ENCODE measurements at places on chromosomes 1 and 21. TPM values are rescaled to one million over a fixed set of nuclear protein-coding genes. Genes with fewer than 3 reads are reported as not detected.

AQP10 gene
- total RNA-seq: not detected

LIN28A gene
- not detected for total RNA-seq

SLC45A1 gene
- total RNA-seq: 0.70 TPM

PLA2G2F gene
- total RNA-seq: not detected

UBL4B gene
- not detected for total RNA-seq

FCRL5 gene
- not detected for total RNA-seq

PRDM15 gene
- total RNA-seq: 6.8 TPM

Data from myocyte (in vitro differentiated cells).